ENCODE measurements at places on chromosomes 16 and 17. TPM values are rescaled to one million over a fixed set of nuclear protein-coding genes. Genes with fewer than 3 reads are reported as not detected.

DNA sequence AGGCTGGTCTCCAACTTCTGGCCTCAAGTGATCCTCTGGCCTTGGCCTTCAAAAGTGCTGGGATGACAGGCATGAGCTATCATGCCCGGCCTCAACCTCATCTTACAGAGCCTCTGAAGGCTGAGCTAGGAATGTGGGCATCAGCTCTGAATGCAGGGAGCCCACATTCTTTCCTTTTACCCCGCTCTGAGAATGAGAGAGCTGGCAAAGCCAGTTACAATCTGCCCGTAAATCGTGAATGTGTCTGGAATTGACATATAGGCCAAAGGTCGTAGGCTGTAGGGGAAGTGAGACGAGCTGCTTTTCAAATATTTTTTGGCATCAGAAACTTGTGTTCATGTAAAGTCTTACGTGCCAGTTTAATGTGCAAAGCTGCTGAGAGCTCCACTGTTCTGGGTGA, 4.5 kb downstream of the TMEM238L start:
- DNase-seq: no peak

DNA sequence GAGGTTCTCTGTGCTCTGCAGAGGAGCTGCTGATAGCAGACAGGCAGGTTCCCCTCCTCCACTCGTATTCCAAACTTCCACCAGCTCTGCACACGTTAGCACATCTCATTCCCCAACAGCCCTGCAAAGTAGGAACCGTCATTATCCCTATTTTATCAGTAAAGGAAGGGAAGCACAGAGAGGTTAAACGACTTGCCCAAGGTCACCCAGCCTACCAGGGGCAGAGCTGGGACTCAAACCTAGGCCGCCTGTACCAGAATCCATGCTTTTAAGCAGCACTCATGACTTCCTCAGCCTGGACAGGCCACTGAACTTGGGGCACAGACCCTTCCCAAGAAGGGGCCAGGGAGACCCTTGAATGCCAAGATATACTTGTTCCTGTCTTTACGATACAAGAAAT, 75.2 kb downstream of the CRISPLD2 start:
- DNase-seq: no peak

- no peak for DNase-seq
Measured at GRCh38 chr17:79609673-79610645, 892 bp downstream of the RBFOX3 start.

DNA sequence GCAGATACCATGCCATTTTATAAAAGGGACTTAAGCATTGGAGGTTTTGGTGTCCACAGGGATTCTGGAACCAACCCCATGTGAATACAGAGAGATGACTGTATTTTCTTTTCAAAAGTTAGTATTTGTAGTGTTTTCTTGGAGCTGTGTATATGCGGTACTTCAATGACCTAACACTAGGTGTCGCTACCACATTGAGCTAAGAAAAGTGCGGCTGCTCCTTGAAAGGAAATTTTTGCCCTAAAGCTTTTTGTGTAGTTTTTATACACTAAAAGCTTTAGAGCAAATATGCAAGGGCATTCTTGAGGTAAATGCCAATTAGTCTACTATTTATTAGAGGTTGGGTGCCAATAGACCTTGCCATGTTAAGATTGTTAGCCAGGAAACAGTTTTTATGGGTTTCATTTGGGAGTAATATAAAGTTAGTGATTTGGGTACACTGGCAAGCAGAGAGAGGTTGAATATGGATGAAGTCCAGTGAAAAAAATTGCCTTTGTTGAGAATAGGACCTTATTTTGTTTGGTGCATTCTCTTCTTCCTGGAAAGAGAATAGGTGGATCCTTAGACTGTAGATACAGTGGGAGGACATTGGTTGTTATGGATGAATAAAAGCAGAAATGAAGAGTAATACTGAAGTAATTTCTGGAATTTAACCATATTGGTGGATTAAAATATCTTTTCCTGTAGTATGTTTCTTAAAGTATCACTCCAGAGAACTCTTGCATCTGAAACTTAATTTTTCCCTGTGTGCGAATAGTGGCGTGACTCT, 43.3 kb downstream of the BCAS3 start:
- peak; percentile 68 for DNase-seq

The PTGES3L gene
- 2.3 TPM for polyA plus RNA-seq

The EVI2A gene
- 1.3 TPM for polyA plus RNA-seq

The KRT20 gene
- polyA plus RNA-seq: 0.36 TPM

All from renal pelvis (tissue), 12 donors.